ENCODE measurements at places on chromosomes 2 and 18.

GRCh38 chr18:55275039-55275901 is 312.7 kb downstream of the TCF4 start:
- DNase-seq, result no peak

- no peak for DNase-seq
Measured at GRCh38 chr2:85156153-85156552, 23.0 kb downstream of the TCF7L1 start.

GRCh38 chr2:12486205-12487118 is 230.3 kb upstream of the TRIB2 start:
- no peak for DNase-seq

GRCh38 chr2:101808006-101808562 is 110.6 kb downstream of the MAP4K4 start:
- DNase-seq, result no peak

- no peak for DNase-seq
Measured at GRCh38 chr18:9104244-9104901, 1.9 kb downstream of the NDUFV2 start.

GRCh38 chr2:182763311-182763912 is 47.4 kb downstream of the DNAJC10 start:
- DNase-seq, result no peak

DNA sequence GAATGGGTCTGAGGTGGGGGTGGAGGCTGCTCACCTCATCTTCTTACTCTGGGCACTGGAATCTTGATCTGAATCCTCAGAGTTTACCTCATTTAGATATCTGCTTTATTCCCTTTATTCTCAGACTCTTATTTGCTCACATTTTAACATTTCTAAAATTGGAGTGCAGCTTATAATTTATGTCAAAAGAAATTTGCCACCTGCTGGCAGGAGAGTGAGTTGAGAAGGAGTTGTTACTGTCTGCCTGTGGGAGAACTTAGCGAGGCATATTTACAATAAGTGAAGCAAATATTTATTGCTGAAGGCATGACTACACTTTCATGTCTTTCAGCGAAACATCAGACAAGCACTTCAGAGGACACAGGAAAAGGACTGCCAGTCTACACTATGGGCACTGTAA is 16.4 kb upstream of the KIAA2012 start:
- DNase-seq, result no peak

DNA sequence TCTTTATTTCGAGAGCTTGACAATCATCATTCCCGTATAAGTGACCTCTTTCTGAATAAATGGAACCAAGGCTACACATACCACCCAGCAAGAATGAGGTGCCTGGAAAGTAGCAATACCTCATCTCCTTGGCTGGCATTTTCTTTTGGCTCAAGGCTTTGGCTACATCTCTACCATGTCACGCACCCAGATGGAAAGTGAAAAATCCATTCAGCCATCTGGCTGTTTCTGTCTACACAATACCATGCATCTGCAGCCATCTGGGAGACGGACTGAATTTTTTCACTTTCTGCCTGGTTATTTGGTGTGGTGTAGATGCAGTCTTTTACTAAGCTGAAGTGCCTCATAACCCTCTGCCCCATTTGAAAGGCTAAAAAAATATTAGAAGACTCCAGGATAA is 566.9 kb downstream of the BCL11A start:
- no peak for DNase-seq

- DNase-seq, result no peak
Measured at GRCh38 chr2:135186054-135186453, 134.0 kb downstream of the RAB3GAP1 start.

DNA sequence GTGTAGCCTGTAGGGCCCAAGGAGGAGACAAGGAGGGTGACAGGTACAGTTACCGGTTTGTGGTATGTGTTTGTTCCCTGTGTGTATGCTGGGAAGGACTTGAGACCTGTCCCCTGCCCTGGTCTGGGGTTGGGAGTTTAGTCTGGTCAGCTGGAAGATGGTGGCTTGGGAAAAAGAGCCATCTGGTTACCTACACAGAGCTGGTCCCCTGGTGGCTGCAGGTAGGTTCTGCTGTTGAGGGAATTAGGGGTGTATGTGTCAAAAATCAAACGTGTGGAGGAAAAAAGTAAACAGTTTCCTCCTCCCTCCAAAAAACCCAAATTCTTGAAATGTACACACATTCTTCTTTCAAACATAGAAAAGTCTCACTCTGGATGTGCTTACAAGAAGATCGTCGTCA is 24.3 kb downstream of the PTMA start:
- no peak for DNase-seq

DNA sequence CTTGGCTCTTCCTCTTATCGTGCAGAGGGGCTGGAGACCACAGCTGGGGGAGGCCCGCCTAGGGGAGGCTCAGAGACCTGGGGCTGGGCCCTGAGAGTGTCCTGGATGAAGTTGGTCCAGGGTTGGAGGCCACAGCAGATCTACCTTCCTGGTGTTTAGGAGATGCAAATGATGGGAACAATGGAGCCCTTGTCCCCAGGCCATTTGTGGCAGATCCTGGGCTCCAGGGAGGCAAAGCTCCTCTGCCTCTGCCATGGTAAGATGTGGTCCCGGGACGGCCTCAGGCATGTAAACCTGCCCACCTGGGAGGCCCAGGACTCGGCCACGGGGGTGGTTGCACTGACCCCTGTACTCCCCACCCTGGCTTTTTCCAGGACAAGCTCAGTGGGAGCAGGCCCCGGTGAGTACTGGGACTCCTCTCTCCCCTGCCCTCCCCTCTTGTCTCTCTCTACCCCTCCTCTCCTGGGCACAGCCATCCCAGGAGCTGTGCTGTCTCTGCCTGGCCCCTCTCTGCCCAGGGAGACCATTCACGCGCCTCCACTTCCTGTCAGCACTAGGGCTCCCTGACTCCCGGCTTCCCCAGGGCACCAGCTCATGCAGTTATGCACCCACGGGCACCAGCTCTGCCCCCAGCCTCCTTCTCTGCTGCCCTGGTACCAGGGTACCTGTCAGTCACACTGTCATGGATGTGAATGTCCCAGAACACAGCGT is 10.9 kb downstream of the SH2D6 start:
- DNase-seq, result no peak

DNA sequence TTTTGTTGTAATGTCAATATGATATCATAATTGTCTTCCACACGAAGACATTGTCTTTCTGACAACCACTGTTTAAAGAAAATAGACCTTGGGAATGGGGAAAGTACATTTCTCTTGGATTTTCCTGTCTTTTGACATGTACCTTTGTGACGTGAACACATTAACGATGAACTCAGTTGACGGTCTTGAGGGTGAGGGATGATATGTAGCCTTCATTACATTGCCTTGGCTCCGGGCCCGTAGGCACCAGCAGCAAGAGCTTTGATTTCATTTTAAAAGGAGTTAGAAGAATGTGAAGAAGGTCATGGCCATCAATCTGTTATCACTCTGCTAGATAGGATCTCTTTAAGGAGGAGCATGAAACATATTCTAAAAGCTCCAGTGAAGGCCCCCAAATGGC is 80.9 kb downstream of the LYPD6B start:
- no peak for DNase-seq

DNA sequence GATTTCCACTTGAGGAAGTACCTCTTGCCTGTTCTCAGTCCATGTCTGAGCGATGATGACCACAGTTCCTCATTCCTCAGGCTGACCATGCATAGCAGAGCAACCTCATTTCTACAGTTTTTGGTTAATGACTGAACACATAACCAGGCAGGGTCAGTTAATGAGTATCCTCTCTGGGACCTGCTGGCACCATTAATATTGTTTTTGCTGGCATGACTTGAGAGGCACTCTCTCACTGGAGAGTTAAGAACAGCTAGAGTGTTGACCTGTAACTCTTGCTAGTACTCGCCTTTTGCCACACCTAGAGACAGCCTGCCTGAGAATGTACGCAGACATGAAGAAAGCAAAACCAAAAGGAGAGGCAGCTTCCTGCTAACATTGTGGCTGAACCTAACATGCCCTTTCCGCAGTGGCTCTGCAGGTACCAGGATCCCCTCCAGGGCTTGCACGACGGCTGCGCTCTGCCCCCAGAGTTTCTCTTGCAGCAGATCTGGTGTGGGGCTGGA is 23.9 kb downstream of the PECR start:
- no peak for DNase-seq

DNA sequence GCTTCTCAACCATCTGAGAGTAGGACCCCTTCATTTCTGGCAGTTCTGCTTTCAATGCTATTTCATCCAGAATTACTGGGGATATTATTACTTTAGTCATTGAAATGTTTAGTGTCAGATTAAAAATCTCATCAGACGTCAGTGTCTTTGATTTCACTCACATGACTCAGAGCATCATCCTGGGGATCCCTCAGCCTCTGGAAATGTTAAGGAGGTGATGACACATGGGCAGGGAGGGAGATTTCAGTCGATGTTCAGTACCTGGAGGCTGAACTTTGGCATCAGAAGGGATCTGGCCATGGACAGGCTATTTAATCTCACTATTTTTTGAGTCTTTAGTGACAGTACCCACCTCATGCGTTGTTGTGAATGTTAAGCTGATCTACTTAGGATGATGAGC is 39.1 kb downstream of the OSBPL6 start:
- no peak for DNase-seq

DNA sequence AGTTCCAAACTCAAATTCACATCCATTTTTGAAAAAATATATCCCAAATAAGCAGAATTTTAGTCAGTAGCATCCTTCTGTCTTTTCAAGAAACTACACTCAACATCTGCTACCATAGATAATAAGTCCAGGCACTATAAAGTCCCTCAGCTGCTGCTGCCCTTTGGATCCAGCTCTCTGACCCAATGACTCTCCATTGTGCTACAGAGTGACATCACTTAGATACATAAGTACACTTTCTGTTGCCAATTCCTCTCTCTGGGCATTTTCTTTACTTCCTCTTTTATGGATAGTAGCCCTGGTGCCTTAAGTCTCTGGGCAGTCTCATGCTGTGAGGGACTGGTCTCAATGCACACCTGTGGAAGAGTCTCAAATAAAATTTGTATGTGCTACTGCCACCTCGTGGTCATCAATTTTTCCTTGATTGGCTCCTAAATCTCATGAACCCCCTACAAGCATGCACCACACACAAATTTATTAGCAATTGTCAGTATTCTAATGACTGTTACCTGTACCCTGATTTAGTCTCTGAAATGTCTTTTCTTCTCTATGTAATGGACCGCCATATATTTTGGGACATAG is 219.2 kb downstream of the LRP1B start:
- DNase-seq, result no peak

GRCh38 chr2:227340106-227340505 is 15.1 kb downstream of the MFF start:
- DNase-seq, result no peak

GRCh38 chr2:168855601-168856000 is 34.6 kb downstream of the SPC25 start:
- no peak for DNase-seq

DNA sequence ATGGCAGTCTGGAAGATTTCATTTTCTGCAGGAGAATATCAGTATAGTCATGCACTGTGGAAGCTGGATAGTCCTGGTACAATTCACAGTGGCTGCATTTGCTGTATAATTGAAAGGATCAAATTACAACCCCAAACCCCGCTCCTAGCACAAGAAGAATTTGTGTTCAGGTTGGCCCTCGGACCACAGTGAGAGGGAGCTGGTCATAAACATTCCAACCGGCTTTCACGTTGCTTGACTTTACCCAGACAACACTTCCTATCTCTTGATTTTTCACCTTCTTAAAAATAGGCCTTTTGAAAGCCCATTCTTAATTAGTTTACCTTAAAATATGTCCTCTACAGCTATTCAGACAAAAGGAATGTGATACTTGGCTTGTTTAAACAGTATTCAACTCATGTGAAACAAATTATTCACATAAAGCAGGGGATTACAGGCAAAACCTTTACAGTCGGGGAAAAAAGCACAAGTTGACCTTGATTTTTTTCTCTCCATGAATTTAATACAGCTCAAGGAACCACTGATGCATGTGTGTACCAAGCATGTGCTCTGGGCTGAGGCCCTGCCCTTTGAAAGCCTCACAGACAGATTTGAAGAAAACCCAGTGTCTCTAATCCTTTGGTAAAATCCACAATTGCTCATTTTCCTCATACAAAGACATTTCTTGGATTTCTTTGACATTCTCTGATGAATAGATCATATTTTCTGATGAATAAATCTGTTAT is 143.0 kb upstream of the SOX11 start:
- no peak for DNase-seq

DNA sequence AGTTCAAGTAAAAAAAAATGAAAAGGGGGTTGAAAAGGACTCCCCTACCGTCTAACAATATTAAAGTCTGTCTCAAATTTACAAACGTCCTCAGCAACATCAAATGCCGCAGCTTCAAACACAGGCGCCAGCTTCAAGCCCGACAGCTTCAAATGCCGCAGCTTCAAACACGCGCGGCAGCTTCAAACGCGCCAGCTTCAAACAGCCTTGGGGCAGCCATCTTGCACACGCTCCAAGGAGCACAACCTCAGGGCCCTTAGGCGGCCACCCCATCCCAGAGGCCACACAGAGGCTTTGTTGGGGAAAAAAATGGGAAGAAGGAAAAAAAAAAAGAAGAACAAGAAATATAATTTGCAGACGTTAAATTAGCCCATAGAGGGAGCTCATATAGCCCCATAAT is 244.4 kb upstream of the VRK2 start:
- no peak for DNase-seq

DNA sequence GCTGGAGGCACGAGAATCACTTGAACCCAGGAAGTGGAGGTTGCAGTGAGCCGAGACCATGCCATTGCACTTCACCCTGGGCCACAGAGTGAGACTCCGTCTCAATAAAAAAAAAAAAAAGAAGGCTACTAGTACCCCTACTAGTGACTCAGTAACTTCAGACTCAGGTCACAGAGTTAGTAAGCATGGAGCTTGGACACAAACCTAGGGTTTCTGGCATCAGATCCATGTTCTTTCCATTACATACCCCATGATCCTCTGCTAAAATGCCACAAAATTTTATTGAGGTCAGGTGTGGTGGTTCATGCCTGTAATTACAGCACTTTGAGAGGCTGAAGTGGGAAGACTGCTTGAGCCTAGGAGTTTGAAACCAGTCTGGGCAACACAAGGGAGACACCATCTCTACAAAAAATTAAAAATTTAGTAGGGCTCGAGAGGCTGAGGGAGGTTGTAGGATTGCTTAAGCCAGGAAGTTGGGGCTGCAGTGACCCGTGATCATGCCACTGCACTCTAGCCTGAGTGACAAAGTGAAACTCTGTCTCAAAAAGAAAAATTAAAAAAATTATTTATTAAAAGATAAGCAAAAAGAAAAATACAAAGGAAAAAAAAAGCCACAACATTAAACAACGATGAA is 45.1 kb downstream of the DHX57 start:
- no peak for DNase-seq

DNA sequence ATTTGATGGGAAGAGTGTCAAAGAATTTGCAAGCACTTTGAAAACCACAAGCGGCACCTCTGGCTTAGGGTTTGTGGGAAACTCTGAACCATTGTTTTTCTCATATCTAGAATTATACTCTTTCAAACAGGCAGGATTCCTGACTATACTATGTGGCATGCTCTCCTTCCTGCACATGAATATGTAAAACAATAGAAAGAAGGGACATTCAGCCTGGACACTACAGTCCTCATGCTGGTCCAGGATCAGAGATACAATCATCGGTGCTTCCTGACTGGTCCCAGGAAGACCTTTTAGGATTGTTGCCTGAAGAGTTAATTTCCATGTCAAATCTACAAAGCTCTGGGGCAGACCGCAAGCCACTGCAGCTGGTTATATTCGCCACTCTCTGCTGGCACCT is 55.7 kb upstream of the RASGRP3 start:
- no peak for DNase-seq

- DNase-seq, result no peak
Measured at GRCh38 chr2:73070643-73071359, 711 bp downstream of the SFXN5 start.

- no peak for DNase-seq
Measured at GRCh38 chr2:189379287-189379630, 62.0 kb upstream of the WDR75 start.

GRCh38 chr2:76008001-76008702 is 297.4 kb upstream of the GCFC2 start:
- DNase-seq, result no peak
